ENCODE measurements at places on chromosomes 6 and 20. TPM values are rescaled to one million over a fixed set of nuclear protein-coding genes. Genes with fewer than 3 reads are reported as not detected.
A peak's percentile ranks its signal among the peaks of the same experiment; 100 is the strongest.

GRCh38 chr6:37433657-37434271, 743 bp downstream of the CMTR1 start:
- H3K27ac ChIP-seq: peak overlapping the region; percentile 91
- H3K4me1 ChIP-seq: peaks cover 29% of the 10 kb centered on the region
- peak overlapping the region; percentile 98 for H3K4me3 ChIP-seq
- H3K36me3 ChIP-seq: peaks cover 32% of the 10 kb centered on the region
- no peaks in the 10 kb centered on the region for H3K27me3 ChIP-seq

GRCh38 chr6:111943726-111944125, 70.5 kb upstream of the FYN start:
- H3K36me3 ChIP-seq: no peaks in the 10 kb centered on the region
- no peak overlapping the region for H3K4me3 ChIP-seq
- no peak for DNase-seq
- H3K27me3 ChIP-seq: no peaks in the 10 kb centered on the region
- no peak overlapping the region for H3K27ac ChIP-seq

DNA sequence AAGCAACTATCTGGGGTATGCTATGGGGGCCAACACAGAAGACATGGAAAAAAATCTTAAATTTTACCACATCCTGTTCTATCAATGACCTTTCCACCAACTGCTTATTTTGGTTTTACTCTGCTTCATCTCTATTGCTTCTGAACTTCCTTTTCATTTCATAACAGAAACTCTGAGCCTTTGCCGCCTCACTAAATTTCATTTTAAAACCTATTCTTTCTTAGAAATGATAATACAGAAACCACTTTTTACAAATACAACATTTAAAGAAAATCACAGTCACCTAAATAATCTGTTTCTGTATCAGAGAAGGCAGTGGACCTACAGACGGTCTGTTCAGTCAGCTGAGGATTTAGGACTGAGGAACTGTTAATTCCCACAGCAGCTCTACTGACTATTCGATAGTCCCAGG, 117.5 kb downstream of the KCNQ5 start:
- no peaks in the 10 kb centered on the region for H3K27me3 ChIP-seq
- H3K36me3 ChIP-seq: no peaks in the 10 kb centered on the region
- H3K4me1 ChIP-seq: no peaks in the 10 kb centered on the region

DNA sequence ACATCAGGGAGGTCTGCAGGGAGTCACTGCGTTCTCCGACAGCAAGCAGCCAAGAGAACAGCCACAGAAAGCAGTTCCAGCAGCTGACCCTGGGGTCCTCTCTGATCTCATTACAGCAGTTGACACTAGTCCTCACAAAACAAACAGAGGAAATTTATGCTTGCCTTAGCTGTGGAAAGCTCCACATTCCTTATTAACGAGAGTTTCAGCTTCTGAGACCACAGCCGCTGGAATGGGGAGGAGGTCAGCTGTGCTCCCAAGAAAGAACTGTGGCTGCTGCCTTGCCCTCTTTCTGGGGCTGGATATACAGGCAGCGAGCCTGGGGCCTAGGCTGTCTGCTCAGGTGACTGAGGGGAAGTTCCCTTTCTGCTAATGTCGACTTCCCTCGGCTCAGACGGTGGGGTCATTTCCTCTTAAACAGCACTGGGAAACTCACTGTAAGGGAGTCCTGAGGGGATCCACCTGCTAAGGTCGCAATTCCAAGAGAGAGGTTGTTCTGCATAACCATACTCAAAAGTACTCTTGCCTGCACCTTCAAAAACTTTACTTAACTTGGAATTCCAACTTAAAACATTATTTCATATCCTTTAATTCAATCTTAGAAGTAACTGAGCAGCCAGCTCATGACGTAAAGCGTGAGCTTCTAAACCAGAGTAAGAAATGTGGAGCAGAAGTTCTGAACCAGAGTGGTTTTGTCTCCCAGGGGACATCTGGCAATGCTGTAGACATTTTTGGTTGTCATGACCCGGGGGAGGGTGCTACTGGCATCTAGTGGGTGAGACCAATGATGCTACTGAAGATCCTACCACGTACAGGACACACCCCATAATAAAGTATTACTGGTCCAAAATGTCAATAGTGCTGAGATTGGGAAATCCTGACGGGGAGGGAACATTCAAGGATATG, 80.3 kb downstream of the BACH2 start:
- peak overlapping the region; percentile 52 for H3K27ac ChIP-seq
- peaks cover 60% of the 10 kb centered on the region for H3K4me1 ChIP-seq
- no peaks in the 10 kb centered on the region for H3K27me3 ChIP-seq
- no peaks in the 10 kb centered on the region for H3K36me3 ChIP-seq

DNA sequence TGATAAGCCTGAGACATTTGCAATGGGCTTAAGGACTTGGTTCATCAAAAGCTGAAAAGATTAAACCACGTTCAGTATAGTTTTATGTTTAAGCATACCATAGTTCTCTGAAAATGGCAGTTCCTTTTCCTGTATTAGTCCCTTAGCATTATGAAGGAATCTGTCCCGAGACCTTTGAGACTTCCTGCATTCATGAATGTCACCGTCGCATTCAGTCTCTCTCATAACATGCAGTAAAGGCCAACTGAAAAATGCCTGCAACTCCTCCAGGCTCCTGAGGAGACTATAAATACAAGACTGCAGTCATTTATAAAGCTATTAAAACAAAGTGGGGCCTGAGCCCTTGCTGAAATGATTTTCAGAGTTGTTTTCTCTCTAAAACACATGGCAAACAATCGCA, 129.1 kb downstream of the SYCP2 start:
- H3K4me3 ChIP-seq: no peak overlapping the region
- no peaks in the 10 kb centered on the region for H3K36me3 ChIP-seq
- H3K27me3 ChIP-seq: no peaks in the 10 kb centered on the region
- DNase-seq: no peak

GRCh38 chr6:107490566-107491137, 735 bp downstream of the SOBP start:
- no peak overlapping the region for H3K27ac ChIP-seq
- H3K27me3 ChIP-seq: peaks cover 76% of the 10 kb centered on the region
- peaks cover 30% of the 10 kb centered on the region for H3K4me1 ChIP-seq
- DNase-seq: no peak
- H3K4me3 ChIP-seq: peak overlapping the region; percentile 56
- no peaks in the 10 kb centered on the region for H3K36me3 ChIP-seq

DNA sequence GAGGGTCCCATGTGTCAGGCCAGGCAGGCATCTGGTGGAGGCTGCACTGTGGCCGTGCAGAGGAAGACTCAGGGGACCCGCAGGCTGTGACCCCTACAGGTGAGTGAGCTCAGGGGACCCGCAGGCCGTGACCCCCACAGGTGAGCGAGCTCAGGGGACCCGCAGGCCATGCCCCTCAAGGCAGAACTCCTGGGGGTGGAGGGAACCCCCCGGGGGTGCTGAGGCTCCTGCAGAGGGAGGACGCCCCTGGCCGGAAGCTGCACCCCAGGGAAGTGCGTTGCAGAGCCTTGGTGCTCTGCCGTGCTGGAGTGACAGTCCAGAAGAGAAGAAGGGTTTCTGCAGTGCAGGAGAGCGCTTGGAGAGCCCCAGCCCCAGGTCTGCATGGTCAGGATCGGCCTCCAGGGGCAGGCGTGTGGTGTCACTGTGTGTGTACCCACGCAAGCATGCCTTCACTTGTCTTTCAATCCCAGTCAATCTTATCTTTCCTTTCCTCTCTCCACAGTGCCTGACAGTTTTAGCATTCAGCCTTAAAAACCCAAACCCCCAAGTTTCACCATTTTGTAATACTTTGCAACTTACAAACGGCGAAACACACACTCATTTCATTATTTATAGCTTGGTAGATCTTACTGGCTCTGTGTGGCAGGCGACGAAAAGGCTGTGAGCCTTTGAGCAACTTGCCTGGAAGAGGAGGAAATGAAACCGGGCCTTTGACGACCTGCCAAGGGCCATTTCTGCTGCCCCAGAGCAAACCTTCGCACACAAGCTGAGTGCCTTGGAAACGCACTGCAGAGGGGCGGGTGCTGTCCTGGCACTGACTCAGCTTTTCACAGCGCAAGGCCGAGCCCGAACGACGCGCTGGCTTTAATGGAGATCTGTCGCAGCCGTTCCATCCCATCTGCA, 101.4 kb upstream of the AGPAT4 start:
- H3K27ac ChIP-seq: no peak overlapping the region
- peaks cover 5% of the 10 kb centered on the region for H3K4me1 ChIP-seq
- H3K4me3 ChIP-seq: no peak overlapping the region
- no peaks in the 10 kb centered on the region for H3K36me3 ChIP-seq
- no peaks in the 10 kb centered on the region for H3K27me3 ChIP-seq

DNA sequence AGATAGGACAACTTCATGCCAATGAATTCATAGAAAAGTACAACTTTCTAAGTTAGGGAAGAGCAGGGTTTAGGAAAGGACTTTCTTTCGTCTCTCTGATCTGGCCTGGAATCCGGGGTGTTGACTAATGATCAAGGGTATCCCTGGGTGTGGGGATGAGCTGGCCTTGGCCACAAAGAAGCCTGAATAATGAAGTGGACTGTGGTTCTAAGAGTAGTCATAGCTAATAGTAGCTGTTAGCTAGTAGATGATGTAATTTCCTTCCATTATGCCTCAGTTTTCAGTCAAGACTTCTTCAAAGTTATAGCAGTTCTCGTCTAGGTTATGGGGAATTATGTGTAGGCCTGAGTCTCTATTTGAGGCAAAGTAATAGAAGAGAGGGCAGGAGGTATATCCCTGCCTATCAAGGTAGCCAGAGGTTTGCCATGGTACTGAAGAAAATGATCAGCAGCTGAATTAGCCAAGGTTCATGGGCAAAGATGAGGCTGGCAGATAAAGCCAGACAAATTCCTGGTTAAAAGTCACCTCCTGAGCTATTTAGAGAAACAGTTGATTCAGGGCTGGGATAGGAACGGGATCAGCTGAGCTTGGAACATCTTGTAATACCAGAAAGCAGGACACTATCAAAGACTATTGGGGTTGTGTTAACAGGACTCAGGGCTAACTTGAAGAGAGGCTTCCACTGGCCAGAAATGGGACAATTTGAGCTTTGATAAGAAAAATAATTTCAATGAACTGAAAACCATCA, 18.7 kb upstream of the TRPC4AP start:
- DNase-seq: no peak
- no peak overlapping the region for H3K4me3 ChIP-seq
- H3K27ac ChIP-seq: no peak overlapping the region
- no peaks in the 10 kb centered on the region for H3K4me1 ChIP-seq
- peaks cover 20% of the 10 kb centered on the region for H3K36me3 ChIP-seq

- no peaks in the 10 kb centered on the region for H3K36me3 ChIP-seq
- no peak for DNase-seq
- H3K27ac ChIP-seq: no peak overlapping the region
- H3K4me1 ChIP-seq: no peaks in the 10 kb centered on the region
- H3K27me3 ChIP-seq: no peaks in the 10 kb centered on the region
These were observed 61.5 kb downstream of the COL12A1 start for GRCh38 chr6:75144386-75144785.

DNA sequence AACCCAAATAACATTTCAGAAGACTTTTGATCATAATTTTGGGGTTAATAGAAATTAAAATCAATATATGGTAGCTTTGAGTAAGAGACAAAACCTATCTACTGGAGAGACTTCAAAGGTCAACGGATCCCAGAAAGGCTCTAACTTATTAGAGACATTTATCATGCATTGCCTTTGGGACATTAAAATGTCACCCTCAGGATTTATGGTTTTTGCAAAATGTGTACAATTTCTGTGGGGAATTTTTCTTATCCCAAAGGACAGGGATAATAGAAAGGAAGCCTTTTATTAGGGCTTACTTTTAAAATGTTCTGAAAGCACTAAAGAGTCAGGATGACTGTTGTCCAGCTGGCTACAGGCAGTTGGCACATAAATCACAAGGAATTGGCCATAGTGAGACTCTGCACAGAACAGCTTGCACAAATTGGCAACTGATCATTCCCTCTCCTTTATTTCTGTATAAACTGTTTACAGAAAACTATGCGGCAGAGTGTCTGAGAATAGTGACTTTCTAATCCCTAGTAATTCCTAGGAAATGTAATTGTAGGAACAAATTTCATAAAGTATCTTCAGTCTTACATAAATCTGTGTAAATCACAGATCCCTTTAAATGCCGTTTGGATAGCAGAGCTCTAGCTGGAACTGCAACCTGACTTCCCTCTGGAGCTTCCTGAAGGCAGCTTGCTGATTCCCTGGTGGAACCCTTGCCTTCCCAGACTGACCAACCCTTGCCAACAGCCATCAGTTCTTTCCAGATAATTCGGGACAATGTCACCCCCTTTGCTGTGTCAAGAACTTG, 201.1 kb upstream of the PREP start:
- H3K27ac ChIP-seq: no peak overlapping the region
- no peak overlapping the region for H3K4me3 ChIP-seq
- H3K4me1 ChIP-seq: peaks cover 6% of the 10 kb centered on the region
- H3K27me3 ChIP-seq: no peaks in the 10 kb centered on the region
- DNase-seq: no peak

GRCh38 chr20:57940868-57941522, 231.2 kb upstream of the PMEPA1 start:
- no peak for DNase-seq
- H3K36me3 ChIP-seq: no peaks in the 10 kb centered on the region
- H3K4me1 ChIP-seq: no peaks in the 10 kb centered on the region
- no peak overlapping the region for H3K27ac ChIP-seq
- no peak overlapping the region for H3K4me3 ChIP-seq

GRCh38 chr20:47432834-47433210, 68.9 kb upstream of the NCOA3 start:
- no peak overlapping the region for H3K4me3 ChIP-seq
- no peaks in the 10 kb centered on the region for H3K27me3 ChIP-seq
- H3K4me1 ChIP-seq: no peaks in the 10 kb centered on the region
- no peak for DNase-seq
- H3K27ac ChIP-seq: no peak overlapping the region
- H3K36me3 ChIP-seq: no peaks in the 10 kb centered on the region

DNA sequence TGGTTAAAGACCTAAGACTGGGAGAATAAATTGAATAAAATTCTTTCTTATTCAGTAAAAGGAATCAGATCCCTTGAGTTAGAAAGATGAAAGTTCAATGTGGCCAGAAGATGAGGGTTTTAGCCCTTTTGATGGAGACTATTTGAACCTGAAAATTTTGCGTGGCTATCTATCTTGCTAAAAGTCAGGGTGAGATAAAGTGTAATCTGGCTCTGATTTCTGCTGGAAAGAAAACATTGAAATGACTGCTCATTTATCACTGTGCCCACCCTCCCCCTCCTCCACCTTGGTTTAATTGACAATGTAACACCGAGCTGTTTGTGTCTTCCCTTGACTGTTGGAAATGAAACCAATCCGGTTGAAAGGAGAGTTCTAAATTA, 32.9 kb upstream of the TCF21 start:
- peaks cover 10% of the 10 kb centered on the region for H3K4me1 ChIP-seq
- no peaks in the 10 kb centered on the region for H3K36me3 ChIP-seq
- H3K27ac ChIP-seq: no peak overlapping the region
- H3K4me3 ChIP-seq: no peak overlapping the region
- DNase-seq: no peak
- H3K27me3 ChIP-seq: peaks cover 21% of the 10 kb centered on the region

GRCh38 chr6:144468709-144469108, 183.6 kb downstream of the UTRN start:
- H3K27ac ChIP-seq: peak overlapping the region; percentile 2
- H3K27me3 ChIP-seq: no peaks in the 10 kb centered on the region
- peaks cover 56% of the 10 kb centered on the region for H3K36me3 ChIP-seq
- peaks cover 15% of the 10 kb centered on the region for H3K4me1 ChIP-seq

HM13 gene
- total RNA-seq: 113 TPM

MYH7B gene
- total RNA-seq: 0.58 TPM

MRPS18B gene
- 15.5 TPM for total RNA-seq

COL21A1 gene
- not detected for total RNA-seq

CRISP1 gene
- total RNA-seq: not detected
